ENCODE measurements at places on chromosomes 6 and 20. TPM values are rescaled to one million over a fixed set of nuclear protein-coding genes. Genes with fewer than 3 reads are reported as not detected.

GRCh38 chr6:135149376-135149775 is 31.7 kb upstream of the MYB start:
- DNase-seq = no peak

DNA sequence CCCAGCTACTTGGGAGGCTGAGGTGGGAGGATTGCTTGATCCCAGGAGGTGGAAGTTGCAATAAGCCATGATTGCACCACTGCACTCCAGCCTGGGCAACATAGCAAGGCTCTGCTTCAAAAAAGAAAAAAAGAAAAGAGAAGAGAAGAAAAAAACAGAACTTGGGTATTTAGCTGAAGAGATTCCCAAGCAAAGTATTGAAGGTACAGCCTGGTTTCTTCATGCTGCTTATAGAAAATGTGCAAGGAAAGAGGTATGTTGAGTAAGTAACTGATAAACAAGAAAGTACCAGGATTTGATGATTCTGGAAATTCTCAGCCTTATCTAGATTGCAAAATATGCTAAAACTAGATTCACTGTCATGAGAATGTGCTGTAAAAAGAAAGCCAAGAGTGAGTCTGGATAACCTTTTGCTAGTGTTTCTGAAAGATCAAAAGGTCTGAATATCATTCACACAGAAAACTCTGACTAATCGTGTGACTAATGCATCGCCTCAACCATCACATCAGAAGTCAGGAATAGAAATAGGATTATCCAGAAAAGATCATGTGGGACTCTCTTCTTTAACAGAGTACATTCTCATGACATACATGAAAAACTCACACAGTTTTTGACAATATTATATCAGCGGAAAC is 32.4 kb upstream of the NOP56 start:
- no peak for DNase-seq

Gene TENT5A
- total RNA-seq = 32.4 TPM

Gene TUBE1
- 28.8 TPM for total RNA-seq
